ENCODE measurements at places on chromosomes 5 and 9.

DNA sequence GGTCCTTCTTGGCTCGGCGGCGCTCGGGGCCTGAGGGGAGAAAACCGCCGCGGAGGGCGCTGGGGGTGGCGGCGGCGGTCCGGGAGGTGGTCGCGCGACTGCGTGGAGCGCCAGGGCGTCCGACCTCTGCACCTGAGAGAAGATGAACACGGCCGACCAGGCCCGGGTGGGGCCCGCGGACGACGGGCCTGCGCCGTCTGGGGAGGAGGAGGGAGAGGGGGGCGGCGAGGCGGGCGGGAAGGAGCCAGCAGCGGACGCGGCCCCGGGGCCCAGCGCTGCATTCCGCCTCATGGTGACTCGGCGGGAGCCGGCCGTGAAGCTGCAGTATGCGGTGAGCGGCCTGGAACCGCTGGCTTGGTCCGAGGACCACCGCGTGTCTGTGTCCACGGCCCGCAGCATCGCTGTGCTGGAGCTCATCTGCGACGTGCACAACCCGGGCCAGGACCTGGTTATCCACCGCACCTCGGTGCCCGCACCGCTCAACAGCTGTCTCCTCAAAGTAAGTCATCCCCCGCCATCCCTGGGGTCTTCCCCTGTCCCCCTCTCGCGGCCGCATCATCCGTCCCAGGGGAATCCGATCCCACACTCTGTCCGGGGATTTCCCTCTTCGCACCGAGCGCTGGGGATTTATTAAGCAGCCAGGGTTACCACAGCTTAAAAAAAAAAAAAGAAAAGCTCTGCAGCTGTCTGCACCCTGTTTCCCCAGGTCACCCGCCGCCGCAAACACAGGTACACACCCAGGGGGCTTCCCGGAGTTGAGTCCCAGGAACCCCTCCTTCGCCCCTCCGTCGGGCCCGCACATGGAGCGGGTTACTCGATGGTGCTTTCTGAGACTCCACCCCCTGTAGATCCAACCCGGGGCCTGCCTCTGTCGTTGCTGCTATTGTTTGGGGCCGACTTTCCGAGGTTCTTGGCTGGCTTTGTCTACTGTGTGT lies at the start of gene GTF3C4:
GTF3C4 (plus strand) TSS at position 8 of the 935 bp plus-strand sequence; CDS start at position 143, 135 bp downstream.
- peak; percentile 90 for DNase-seq

DNA sequence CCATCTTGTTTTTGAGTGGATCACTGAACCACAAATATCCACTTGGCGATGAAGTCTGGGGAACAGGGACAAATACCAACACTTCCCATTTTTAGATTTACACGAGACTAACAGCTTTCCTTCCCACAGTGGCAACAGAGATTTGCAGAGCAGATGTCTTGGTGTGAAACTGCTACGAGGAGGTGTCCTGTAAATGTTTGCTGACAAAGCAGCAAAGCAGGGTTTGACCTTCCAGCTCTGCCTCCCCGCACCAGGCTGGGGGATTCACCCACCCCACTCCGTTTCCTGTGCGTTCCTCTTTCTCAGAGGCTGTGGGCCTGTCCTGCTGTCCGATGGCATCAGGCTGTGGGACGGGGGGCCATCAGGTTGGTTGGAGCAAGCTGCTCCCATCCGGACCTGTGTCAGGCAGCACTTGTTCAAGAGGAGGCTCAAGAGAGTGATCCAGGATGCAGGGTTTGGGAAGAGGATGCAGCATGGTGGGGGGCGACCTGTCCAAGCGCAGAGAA lies 693 bp upstream of the RGS3 start:
- no peak for DNase-seq

GRCh38 chr5:150345716-150346115 lies 11.8 kb upstream of the TCOF1 start:
- no peak for DNase-seq

DNA sequence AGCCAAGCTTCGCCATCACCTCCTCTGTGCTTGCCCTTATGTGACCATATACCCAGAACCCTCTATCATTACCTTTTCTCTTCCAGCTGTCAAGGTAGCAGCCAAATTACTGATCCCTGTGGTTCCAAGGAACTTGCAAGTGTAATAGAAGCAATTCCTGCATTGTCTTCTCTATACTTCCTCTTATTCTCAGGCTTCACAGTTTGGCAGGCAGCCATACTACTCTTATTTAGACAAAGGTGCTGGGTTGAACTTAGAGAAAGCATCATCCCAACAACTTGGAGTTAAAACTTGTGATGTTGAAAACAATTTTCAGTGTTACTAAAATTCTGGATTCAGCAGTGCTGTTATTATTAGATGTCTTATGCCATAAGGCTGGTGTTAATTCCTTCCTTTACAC lies 93.2 kb downstream of the NLN start:
- no peak for DNase-seq

DNA sequence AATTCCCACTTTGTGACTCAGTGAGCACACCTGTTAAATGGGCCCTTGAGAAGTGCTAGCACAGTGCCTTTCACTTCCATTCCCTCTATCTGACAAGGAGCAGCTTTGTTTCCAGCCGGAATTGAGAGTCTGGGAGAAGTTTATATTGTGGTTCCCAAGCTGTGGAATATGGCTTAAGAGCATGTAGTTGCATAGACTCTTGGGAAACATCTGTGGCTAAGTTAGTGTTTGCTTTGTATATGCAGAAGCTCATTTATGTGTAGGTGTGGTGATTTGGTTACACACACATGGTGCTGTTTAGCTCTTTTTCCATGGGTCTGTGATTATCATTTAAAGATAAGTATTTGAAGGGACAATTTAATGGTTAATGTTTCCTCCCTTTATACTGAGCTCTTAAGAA lies 110.5 kb upstream of the HMHB1 start:
- no peak for DNase-seq

- DNase-seq: peak; percentile 41
Observed at GRCh38 chr9:89477811-89478630, 19.9 kb downstream of the SEMA4D start.

- no peak for DNase-seq
Observed at GRCh38 chr5:178436326-178436940, 153.8 kb downstream of the COL23A1 start.

- no peak for DNase-seq
Observed at GRCh38 chr9:34328500-34328986, 525 bp downstream of the KIF24 start.

Data from erythroblast (primary cell).